NCI-H2029 (cell line): ENCODE measurements at places on chromosomes 5 and 9.
A peak's percentile ranks its signal among the peaks of the same experiment; 100 is the strongest.

GRCh38 chr5:10595672-10596309 lies 31.9 kb downstream of the ANKRD33B start:
- DNase-seq: no peak

GRCh38 chr9:116191576-116192415 lies 38.2 kb downstream of the PAPPA start:
- no peak for DNase-seq

DNA sequence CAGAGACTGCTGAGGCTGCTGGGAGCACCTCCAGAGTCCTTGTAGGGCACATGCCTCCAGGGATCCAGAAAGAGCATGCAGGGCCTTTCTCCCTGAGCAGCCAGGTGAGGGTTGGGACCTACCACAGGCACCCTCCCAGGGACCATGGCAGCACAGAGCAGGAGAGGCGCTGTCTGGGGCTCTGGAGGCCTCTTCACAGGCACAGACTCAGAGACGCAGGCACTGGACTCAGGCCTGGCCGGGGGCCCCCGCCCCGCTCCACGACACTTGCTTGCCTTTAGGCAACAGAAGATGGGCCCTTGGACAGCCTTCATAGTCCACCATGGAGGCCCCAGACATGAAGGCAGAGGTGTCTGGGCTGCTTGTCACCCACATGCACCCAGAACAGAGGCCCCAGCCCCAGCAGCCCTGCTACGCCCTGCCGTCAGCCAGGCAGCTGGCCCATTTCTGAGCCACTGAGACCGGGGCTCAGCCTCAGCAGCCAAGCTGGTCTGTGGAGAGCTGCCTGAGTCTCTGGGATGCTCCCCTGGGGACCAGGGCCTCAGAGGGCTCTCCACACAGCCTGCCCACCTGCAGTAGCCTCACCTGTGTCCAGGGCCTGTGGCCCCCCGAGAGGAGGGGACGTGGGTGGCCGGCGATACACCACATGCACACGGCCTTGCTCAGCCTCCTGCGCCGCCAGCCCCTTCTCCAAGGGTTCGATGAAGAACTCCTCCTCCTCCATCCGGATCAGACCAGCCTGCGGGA lies 72.8 kb downstream of the ADAMTS2 start:
- DNase-seq: no peak

- DNase-seq: no peak
These were observed 2.5 kb downstream of the KIAA1958 start for GRCh38 chr9:112489039-112489546.

DNA sequence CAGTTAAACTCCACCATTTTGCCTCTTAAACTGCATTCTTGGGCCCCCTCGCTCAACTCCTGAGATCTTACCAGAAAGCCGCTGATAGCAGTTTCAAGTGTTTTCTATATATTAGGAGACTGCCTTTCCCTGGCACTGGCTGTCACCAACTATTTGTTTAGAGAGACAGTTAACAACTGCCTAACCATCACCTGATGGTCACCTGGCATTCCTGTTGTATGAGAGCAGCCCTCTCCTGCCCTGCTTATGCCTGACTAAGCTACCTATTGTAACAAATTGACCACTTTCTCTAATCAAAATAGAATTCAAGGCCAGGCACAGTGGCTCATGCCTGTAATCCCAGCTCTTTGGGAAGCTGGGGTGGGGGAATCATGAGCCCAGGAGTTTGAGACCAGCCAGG lies 28.0 kb upstream of the SIL1 start:
- peak; percentile 73 for DNase-seq

DNA sequence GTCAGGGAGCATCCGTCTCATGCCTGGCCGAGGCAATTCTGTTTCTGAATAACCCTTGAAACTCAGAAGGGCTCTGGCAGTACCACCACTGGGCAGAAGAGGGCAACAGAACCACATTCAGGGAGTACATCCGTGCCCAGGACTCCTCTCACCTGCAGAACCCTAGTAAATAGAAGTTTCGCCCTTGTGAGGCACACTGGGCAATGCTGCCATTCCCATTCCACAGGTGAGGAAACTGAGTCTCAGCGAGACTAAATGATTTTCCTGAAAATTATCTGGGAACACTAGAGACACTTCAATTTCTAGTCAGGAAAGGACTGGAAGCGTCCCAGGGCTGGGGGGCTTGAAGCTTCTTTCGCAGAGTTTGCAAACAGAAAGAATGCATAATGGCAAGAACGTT lies 74.7 kb downstream of the FGF1 start:
- DNase-seq: peak; percentile 50
